ENCODE measurements at places on chromosomes 3 and 15.
A peak's percentile ranks its signal among the peaks of the same experiment; 100 is the strongest.

- DNase-seq, result no peak
These were observed 2.6 kb downstream of the CYP19A1 start for GRCh38 chr15:51335538-51336410.

DNA sequence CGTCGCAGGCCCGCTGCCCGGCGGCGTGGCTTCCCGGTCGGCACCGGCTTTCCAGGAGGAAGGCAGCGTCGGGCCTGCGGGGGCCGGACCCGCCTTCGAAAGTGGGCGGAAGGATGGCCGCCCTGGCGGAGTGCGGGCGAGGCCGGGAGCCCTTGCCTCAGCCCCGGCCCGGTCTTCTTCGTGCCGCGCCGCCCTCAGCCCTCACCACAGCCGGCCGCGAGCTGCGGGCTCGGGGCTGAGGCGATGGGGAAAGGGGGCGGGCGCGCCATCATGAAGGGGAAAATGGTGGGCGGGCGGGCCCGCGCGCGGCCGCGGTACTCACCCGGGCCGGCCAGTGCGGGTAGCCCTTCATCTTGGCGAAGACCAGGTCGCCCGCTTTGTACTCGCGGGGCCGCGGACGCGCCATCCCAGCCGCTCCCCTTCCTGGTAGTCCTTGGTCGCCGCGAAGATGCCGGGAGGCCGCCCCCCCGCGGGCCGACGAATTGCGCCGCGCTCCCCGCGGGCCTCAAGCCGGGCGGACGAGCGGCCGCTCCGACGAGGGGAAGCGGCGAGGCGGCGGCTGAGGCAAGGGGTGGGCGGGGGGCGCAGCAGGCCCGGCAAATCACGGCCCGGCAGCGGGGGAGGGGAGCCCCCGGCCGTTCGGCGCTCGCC is 489 bp downstream of the HDGFL3 start:
- DNase-seq, result peak; percentile 14

DNA sequence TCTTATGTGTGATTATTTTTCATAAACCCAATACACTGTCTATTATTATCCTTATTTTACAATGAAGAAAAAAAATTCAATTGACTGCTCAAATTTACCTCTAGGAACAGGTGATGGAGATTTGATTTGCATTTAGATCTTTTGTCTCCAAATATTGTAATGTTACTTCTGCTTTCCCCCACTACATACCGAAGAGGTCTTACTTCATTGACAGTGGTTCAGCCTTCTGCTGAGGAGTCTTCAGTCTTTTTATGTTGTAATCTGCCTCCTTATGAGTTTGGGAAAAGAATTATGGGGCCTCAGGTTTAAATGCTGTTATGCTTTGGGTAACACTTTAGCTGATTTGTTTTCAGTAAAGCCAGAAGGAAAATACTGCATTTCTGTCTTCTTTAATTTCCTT is 199.5 kb downstream of the LPP start:
- no peak for DNase-seq

DNA sequence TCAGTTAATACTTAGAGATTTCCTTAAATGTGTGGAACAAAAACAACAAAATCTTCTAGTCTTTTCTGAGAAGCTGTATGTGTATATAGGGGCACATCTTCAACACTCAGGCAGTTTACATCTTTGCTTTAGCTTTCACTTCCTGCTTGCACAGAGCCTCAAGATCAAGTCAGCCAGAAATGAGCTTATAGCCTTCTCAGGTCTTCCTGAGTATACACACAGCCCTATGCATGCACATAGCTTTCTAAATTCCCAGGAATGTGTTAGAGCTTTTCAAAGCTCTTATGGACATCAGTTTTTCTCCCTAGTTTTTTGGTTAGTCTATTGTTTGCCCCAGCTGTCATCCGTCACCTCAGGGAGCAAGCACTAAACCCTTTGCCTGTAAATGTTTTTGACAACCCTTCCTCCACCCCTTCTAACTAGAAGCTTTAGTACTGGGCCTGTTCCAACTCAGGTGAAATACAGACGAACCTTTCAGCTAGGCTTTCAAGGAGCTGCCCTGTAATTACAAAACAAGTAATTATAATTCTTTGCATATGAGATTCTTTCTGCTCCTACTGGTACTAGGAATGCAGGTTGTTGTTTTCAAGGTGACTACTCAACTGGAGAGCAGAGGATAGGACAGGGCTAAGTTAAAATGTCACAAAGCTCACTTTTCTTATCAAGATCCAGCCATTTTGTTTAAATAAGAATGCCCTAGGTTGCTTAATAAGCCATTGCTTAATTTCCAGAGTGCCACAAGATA is 22.6 kb upstream of the MTMR10 start:
- no peak for DNase-seq

DNA sequence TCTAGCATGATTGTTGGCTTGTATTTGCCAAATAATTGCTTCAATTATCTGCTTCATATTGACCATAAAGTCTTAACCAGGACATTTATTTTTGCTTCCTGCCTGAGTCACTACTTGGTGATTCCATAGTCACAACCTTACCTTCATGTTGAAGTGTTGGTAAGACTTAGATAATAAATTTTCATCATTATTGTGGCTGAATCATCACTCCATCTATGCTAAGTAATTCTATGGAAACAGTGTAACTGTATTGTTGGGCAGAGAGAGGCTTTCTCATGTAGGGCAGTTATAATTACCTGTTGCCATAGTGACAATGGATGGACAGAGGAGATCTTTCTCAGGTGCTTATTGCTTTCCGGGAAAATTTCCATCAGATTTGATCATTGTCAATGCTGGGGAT is 330.7 kb upstream of the LRRC3B start:
- no peak for DNase-seq

DNA sequence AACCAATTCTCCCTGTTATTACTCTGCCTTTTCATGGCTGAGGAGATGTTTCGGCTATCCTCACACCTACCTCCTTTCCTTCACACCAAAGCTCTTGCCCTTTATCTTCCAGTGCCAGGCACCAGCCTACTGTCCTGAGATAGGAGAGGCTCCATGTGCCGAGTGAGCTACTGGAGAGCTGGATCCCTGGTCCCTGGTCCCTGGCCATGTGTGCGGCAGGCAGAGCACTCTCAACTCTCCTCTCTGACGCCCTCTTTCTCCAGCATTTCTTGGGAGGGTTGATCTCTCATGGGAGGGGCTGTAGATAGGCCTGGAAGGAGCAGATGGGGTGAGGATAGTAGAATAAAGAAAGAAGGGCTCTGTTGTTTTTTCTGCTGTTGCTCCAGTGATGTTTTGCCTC is 277.1 kb upstream of the UMPS start:
- DNase-seq, result no peak

DNA sequence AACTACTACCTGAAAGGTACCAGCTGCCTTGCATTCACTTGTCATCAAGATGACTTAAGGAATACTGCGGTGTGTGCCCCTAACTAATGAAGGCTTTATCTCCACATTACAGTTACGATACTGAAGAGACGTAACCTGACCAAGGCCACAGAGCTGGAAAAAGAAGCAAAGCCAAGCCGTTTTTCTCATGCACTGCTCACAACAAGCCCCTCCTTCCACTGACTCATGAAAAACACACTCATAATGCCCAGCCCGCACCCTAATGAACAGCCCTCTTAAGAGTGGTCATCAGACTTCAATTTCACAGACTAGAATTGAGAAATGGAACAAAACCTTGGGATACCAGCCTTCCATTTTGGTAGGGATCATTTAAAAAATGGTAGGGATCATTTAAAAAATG is 11.6 kb downstream of the PSMD6 start:
- no peak for DNase-seq

- no peak for DNase-seq
These were observed 16.7 kb upstream of the MYH15 start for GRCh38 chr3:108527109-108527508.
